ENCODE measurements at places on chromosomes 6 and 20.
A peak's percentile ranks its signal among the peaks of the same experiment; 100 is the strongest.

DNA sequence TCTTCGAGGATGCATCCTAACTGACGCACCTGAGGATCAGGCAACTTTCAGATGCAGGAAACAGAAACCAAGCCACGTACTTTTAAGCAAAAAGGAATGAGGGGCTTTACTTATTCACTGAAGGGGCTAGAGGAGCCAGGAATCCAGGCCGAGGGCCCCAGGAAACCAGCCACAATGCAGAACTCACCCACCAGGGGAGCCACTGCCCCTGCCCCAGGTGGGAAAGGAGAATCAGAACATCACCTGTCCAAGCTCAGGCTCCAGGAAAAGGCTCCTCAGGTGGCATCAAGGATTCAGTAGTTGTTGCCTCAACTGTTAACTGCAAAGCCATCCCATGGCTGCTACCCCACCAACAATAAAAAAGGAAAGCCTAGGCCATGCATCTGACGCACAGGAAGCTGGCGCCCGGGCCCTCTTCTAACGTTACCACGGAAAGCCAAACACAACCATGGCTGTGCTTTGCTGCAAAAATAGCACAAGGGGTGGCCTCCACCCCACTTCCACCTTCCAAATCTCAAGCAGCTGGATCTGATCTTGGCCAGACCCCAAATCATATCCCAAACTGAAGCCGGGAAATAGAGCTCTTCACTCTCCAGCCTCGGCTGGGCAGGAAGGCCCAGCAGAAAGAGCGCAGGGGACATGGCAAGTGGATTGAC, 121.0 kb downstream of the PREX1 start:
- no peak for DNase-seq

DNA sequence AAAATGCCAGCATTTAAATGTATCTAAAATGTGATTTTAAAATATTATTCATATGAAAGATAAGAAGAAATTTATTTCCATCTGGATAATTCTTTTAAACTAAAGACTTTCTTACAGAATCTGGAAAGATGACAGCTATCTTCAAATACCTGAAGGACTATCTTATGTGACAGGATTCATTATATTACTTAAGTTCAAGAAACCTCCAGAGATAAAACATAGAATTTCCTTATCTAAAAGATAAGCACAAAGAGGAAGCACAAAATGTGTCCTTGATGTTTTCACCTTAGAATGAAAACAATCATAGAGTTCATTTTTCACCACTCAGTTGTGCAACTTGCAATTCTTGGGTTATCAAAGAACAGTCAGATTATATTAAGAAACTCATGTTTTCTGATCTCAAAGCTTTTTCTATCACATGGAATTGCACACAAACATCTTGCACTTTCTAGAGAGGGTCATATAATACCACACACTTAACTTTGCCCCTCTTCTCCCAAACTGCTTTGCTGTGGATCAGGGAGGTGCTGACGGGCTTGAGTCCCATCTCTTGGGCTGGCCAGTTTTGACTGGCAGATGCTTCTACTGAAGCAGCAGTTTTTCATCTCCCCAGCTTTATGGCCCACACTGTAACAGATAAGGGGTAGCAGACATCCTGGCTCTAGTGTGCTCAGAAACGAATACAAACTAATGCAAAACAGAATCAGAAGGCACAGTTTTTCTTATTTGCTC, 467.4 kb downstream of the CDC5L start:
- no peak for DNase-seq

GRCh38 chr6:40910260-40910893, 128.6 kb downstream of the UNC5CL start:
- no peak for DNase-seq

DNA sequence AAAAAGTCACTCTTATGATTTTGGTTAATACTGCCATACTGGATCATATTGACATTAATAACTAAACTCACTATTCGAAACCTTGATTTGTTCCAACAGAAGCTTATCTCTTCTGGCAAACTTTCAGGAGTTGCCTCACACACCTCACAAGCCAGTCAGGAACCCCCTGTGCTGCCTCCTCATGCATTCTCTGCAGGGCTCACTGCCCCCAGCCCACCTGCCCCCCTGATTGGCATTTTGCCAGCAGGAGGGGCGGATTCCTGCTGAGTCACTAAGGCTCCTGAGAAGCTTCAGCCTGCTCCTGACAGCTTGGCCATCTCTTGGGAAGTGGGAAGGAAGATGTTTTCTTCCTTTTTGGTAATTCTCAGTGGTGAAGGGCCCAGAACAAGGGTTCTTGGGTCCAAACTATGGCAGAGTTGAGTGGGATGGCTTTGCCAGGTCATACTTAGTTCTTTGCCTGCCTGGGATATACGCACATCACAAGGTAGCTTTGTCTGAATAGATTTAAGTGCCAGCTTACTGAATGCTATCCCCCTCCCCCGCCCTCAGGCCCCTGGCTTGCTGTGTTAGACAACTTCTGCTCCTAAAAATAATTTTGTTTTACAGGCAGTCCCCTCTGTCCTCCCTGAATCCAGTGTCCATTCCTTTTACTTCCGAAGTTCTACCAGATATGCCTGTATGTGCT, 31.4 kb downstream of the SLC35F1 start:
- DNase-seq: no peak

GRCh38 chr20:19889011-19889953, 127.9 kb upstream of the NAA20 start:
- peak; percentile 57 for DNase-seq

DNA sequence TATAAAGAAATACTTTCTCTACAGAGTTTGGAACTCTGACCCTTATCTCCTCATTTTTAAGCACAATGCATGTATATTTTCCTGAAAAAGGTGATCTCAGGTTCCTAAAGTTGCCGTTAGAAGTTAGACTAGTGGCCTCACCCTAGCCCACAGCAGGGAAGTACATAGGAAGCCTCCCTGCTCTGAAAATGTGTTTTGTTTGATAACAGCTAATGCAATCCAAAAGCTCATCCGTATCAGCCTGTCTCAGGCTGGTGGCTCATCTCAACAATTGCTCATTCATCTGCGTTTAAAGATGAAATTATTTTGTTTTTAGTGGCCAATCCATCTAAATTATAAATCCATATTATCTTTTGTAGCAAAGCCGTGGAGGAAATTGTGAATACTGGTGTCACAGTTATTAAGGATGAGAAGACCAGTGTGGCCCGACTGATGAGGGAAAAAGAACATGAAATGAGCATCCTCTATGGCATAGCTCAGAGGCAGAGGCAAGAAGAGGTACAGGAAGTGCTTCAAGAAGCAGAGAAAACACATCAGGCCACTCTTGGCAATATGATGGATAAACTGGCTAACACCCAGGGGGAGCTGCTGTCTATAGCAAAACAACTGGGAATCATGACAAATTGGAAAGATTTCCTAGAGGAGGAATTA, 20.1 kb downstream of the C6orf163 start:
- DNase-seq: no peak

- no peak for DNase-seq
Observed at GRCh38 chr20:54133434-54134427, 40.1 kb downstream of the CYP24A1 start.

GRCh38 chr6:125415913-125416312, 114.1 kb upstream of the HDDC2 start:
- no peak for DNase-seq

GRCh38 chr20:47792021-47792618, 6.8 kb upstream of the SULF2 start:
- no peak for DNase-seq

- DNase-seq: no peak
Observed at GRCh38 chr6:125816828-125817280, 26.1 kb downstream of the NCOA7 start.

- DNase-seq: no peak
Observed at GRCh38 chr6:132017942-132018341, 66.8 kb upstream of the CCN2 start.

GRCh38 chr6:44805238-44805846, 417.8 kb downstream of the CDC5L start:
- DNase-seq: no peak

- no peak for DNase-seq
Observed at GRCh38 chr20:35638751-35639150, 23.1 kb downstream of the SPAG4 start.

DNA sequence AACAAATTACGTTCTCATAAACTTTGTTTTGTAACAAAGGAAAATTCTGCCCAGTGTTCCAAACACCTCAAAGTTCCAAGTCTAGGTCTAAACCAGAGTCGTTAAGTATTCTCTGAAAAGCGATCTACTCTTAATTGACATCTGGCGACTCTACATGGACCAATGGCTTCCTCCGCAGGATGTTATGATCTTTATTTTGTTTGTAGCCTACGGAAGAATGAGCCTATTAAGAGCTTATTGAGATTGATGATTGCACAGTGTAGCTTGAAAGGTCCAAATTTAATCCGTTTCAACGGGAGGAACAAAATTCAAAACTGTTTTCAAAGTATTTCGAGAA, 61.1 kb downstream of the FAM217A start:
- DNase-seq: peak; percentile 10

- DNase-seq: no peak
Observed at GRCh38 chr20:49887251-49888211, 27.8 kb downstream of the SPATA2 start.

DNA sequence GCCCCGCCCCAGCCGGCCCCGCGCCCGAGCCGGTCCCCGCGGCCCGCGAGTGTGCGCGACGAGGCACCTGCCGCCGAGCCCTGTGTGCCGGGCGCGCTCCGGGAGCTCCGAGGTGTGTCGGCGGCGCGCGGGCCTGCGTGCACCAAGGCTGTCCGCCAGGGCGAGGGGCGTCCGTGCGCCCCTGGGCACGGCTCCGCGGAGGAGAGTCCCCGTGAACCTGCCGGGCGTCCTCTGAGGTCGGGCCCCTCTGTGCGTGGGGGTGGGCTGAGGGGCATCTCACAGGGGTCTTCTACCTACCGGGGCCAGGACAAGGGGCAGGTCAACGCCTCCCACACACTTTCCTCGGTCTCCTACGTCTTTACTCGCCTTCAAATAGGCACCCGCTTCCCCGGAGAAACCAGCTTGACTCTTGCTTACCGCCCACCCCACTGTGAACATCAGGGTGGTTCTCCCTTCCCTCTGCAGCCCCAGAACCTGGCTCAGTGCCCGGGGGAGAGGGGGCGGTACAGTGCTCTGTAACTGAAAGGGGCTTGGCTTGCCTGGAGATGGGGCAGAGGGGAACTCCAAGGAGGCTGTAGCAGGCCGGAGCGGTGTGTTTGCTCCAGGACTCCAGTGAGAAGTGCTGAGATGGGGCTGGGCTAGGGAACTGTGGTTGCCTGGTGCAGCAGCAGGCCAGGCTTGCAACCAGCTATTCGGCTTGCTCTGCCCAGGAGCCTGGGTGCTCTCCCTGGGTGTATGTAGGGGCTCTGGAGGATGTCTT, at the start of gene SAMD10:
SAMD10 (minus strand) TSS at position 86 of the 760 bp plus-strand sequence. CDS start 175 bp downstream, outside the sequence.
- peak; percentile 80 for DNase-seq

DNA sequence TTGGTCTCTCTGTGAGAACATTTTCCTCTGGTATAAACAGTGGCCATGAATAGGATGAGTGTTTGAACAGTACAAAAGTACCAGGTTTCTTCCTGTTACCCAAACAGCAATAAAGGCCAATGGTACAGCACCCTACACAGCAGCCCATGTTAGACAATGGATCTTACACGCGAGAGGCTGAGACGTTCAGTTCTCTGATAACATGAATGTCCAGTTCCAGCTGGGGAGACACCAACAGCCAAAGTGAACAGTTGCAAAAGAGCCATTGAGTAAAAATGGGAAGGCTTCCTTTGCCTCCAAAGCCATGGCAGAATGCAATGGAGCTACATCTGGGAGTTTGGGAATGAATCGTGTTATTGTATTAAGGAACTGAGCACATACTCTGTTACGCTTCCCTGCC, 246.8 kb upstream of the SGK1 start:
- peak; percentile 98 for DNase-seq

DNA sequence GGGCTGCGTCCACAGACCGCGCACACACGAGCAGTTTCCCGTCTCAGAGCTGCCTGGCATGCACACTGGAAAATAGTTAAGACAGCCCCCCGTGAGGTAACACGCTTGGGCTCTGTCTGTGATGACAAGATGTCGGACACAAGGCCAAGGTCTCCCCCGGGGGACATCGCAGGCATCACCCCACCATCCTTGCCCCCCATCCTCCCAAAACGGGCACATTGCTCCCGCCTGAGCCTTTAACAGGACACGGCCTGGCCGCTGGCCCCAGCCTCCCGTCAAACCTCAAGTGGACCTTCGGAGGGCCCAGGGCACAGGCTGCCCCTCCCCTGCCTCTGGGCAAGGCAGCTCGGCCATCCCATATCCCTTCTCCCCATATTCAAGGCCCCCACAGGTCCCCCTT, 5.6 kb downstream of the KCNQ2 start:
- no peak for DNase-seq

- no peak for DNase-seq
Observed at GRCh38 chr6:15341311-15342001, 95.6 kb downstream of the JARID2 start.

DNA sequence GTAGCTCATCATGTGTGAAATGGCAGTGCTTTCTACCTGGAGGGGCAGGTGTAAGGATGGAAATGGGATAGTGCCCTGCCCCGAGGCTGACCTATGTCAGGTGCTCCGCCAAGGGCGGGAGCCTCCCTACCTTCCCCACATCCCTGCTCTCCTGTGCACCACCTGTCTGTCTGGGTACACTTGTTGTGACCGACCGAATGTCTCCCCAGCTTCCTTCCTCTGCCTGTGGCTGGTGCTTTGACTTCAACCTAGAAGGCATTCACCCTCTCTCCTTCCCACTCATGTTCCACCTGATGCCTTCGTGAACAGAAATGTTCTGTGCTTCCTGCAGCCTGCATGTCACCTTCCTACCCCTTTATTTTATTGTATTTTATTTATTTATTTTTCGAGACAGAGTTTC, 114.8 kb downstream of the SCML4 start:
- no peak for DNase-seq

GRCh38 chr6:100281471-100281901, 183.2 kb downstream of the SIM1 start:
- DNase-seq: no peak

DNA sequence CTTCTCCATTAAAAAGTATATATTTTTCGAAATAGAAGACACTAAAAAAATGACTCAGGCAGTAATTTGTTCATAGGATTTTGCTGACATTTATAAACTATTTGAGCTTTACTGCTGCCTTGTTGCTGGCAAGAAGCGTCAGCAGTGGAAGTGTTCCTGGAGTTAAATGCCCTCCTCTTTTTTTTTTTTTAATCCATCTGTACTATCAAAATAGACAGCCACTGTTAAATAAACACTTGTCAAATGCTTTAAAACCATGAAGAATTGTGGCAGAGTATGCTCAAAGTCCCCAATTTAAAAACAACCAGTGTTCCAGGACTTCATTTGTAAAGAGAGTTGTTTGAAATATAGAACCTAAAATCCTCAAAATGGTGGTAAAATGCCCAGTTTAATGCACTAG, 253.8 kb downstream of the NKAIN2 start:
- DNase-seq: no peak

- no peak for DNase-seq
Observed at GRCh38 chr20:22771706-22772105, 187.3 kb upstream of the FOXA2 start.

GRCh38 chr6:27809939-27810767, 102.0 kb downstream of the OR2B2 start:
- DNase-seq: peak; percentile 55

GRCh38 chr20:53322651-53323050, 271.0 kb downstream of the ZNF217 start:
- no peak for DNase-seq

GRCh38 chr6:37980222-37980595, 160.7 kb downstream of the ZFAND3 start:
- DNase-seq: no peak

- no peak for DNase-seq
Observed at GRCh38 chr6:40706178-40706577, 119.0 kb upstream of the LRFN2 start.

All from putamen (tissue), 1 donor.